Stimulated activated CD8-positive, alpha-beta memory T cell treated with anti-CD3 and anti-CD28 coated beads, Interleukin-15, amount 100 ng/mL, for 24 hours (primary cell): ENCODE measurements at places on chromosomes 2 and 18.
A peak's percentile ranks its signal among the peaks of the same experiment; 100 is the strongest.

DNA sequence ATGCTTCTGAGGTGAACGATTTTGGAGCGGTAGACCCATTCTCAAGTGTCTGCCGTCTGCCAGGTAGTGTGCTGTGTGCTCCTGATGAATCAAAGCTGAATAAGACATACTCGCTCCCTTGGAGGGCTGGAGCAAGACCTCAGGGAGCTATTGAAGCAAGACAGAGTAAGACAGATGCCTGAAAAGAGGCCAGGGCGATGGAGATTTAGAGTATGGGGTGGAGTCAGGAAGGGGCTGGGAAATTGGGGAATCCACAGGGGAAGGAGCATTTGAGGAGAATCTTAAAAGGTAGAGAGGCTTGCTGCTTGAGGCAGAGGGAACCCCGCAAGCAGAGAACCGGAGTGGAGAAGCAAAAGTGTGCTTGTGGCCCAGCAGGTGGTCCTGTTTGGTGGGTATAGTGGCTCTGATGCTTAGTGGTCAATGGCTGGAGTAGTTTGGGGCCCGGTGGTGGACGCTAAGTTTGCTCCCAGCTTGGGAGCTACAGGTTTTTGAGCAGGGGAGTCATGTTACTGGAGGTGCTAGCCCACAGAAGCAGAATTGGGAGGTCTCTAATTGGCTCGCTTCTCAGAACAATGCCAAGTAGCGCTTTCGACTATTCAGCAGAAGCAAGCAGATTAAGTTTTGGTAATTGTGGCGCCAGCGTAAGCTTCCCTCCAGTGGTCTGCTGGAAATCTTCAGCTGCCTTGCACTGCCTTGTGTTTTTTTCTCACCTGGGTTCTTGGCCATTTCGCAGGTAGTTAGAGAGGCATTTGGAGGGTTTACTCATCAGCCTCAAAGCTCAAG lies 2.0 kb downstream of the CNNM4 start:
- DNase-seq, result no peak

GRCh38 chr2:236052926-236053821 lies 115.0 kb downstream of the GBX2 start:
- no peak for DNase-seq

DNA sequence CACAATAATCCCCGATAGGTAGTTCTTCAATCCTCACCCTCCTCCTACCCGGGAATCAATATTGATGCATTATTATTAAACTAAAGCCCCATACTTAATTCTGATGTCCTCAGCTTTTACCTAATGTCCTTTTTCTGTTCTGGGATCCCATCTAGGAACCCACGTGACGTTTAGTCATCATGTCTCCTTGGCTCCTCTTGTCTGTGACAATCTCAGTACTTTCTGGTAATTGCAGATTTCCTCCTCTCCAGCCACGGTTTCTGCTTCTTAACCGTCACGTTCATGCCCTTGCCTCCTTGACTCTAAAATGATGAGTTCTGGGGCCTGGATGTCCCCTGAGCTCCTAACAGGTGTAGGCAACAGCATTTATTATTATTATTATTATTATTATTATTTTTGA lies 2.9 kb upstream of the DGKD start:
- no peak for DNase-seq

DNA sequence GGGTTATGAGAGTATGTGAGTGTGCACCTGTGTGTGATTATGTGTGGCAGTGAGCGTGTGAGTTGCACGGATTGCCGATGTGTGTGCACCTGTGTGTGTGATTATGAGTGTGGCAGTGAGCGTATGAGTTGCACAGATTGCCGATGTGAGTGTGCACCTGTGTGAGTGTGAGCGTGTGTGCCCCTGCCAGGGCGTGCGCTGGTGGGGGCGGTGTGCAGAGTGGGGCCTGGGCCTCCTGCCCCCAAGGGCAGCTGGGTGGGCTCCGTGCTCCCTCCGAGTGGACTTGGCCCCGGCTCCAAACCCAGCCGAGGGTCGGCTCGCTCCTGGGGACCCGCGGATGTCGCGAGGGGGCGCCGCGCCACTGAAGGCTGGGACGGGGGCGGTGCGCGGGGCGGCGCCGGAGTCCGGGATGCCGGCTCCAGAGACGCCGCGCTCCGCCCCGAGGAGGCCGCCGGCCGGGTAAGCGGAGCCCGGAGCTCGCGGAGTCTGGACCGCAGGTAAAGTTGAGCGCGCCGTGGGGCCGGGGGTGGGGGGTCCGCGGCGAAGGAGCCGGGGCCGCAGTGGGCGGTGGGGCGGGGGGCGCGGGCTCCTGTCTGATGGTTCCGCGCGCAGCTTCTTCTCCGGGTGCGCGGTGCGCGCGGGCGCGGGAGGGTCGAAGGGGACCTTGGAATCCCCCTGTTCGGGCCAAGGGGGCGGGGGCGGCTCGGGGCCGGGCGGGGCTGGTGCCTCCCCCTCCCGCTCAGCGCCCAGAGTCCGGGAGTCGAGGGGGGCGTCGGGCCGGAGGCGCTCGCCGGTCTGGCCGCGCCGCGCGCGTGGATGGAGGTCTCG lies at the start of gene KCNG2:
KCNG2 (plus strand) TSS at position 421 of the 828 bp plus-strand sequence. CDS start 65,730 bp downstream, outside the sequence.
- no peak for DNase-seq

DNA sequence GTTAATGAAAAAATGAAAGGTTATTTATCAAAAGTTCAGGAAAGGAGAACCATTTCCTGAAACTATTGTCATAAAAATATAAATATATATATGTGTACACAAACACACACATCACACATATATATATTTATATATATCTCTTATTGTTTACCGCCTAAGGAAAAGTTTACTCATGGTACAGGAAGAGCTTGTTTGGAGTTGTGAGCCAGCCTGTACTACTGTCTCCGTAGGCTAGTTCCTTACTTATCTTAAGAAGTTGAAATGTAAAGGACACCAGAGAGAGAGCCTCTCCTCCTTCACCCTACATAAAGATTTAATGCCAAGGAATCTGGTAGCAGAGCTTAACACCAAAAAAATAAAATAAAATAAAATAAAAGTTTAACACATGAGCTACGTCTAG lies 19.6 kb downstream of the DSC1 start:
- no peak for DNase-seq

DNA sequence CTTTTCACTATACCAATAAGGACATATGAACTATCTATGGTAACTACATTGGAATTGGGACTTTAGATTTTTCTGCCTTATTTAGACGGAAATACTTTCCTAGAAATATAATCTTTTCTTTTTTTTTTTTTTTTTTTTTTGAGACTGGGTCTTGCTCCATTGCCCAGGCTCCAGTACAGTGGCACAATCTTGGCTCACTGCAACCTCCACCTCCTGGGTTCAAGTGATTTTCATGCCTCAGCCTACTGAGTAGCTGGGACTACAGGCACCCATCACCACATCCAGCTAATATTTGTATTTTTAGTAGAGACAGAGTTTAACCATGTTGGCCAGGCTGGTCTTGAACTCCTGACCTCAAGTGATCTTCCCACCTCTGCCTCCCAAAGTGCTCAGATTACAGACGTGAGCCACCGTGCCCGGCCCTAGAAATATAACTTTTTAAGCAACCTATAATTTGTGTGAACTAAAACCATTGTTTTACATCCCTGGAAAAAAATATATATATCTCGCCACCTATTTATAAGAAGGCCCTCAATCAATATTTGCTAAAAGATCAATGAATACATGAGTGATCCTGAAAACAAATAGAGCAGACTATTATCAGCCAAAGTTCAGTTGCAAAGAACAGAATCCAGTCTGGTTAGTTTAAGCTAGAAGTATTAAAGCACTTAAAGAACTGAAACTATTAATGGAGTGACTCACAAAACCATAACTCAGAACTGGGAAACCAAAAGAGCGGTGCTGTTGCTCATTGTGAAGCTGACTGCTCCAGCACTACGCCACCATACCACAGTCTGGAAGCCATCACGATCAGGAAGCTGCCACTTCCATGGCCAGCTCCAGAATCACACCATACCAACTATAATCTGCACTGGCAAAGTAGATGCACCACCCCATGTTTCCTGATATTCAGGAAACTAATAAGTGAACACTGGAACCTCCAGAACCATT lies 8.4 kb upstream of the HNRNPLL start:
- no peak for DNase-seq

- peak; percentile 31 for DNase-seq
Measured at GRCh38 chr2:118309946-118310680, 221.8 kb downstream of the INSIG2 start.

DNA sequence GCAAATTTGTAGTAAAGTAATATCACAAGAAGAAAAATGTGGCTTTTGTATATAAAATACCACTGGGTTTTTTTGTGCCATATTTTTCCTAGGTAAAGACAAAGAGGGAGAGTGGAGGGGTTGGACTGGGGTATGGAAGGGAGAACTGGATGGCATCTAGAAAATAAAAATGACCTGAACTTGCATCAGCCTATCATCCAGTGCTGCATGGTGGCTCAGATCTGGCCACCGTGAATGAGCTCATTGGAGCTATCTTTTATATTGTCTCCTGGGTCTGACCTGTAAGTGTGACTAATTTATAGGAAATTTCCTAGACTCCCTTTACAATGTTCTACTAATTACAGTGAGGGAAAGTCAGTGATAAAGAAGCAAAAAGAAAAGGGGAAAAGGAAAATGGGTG lies 369.0 kb downstream of the TMEM182 start:
- no peak for DNase-seq

DNA sequence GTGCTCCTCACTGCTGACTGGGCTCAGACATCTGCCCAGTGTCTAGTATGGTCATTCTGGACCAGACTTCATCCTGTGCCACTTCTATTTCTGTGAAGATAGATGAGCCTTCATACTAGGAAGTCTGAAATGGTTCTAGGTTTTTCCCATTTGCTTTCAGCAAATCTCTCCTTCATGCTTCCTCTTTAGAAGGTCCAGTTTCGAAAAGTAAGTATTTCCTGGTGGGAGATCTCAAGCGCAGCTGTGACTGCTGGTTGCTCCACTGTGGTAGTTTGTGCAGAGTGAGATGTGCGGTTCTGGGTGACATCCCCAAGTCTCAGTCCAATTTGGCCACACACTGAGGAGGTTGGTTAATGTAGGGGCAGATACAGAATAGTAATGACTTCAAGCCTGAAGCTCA lies 14.4 kb downstream of the IL36B start:
- DNase-seq, result no peak

GRCh38 chr2:217363470-217363869 lies 503.6 kb upstream of the TNP1 start:
- no peak for DNase-seq

- DNase-seq, result no peak
Measured at GRCh38 chr2:189096769-189097447, 82.7 kb downstream of the COL5A2 start.

DNA sequence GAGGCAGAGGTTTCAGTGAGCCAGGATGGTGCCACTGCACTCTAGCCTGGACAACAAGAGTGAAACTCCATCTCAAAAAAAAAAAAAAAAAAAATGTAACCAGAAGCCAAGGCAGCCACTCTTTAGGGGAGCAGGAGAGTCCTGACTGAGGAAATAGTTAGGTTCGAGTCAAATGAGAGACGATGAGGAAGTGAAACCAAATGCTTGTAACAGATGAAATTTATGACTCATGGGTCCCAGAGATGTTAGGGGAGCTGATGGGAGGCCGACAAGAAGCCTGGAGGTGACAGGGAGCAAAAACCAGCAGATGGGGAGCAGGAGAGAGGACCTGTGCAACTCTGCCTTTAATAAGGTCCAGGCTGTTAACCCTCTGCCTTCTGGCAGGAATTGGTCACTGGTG lies 756.1 kb upstream of the DDX18 start:
- DNase-seq, result no peak

DNA sequence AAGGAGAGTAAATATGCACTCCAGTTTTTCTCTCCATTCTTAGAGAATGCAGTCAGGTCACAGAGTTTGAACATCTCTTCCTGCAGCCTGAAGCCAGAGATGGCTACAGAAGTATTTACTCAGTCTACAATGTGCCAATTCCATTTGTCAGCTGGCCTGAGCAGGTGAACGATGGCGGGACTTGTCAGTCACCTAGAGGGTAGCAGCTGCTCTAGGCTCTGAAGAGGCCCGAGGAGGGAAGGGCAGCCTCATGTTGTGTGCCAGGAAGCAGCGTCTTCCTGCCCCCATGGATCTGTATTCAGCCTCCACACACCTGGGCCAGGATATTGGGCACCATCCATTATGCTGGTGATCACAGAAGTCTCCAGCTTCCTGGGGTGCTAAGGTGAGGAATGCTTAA lies 316.7 kb upstream of the CHAC2 start:
- no peak for DNase-seq

DNA sequence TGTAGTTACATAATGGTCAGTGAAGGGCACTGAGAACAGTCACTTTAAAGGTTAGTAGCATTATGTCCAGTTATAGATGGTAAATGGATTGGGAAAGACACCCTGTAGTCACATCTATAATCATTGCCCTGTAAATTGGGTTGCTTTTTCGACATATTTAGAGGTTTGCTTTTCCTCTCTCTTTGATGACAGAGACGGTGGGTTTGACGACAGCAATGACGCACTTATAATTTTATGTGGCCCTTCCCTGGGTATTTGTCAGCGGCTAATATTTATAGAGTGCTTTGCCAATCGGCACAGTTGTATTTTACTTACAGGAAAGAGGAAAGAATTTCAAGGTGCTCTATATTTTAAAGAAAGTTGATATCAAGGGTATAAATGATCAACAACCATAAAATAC lies 2.8 kb downstream of the CPS1 start:
- DNase-seq, result no peak

DNA sequence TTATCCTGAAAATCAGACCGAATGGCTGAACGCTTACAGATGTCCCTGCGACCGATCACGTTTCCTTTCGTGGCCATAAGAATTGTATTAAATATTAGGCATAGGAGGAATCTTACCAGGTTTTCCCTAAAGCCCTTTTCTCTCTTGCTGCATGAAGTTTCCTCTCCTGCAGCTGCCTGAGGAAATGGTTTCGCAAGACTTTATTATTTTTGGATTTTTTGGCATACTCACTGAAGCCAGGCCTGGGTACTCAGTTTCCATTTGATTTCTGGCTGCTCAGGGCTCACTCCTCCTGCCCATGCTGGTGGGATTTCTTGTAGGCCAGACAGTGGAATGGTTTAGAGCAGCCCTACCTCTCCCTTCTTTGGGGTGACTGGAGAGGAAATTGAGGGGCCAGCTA lies 114.0 kb downstream of the KLHL29 start:
- DNase-seq, result no peak

GRCh38 chr2:96906729-96907114 lies 36.8 kb upstream of the SEMA4C start:
- no peak for DNase-seq

- no peak for DNase-seq
Measured at GRCh38 chr2:208280933-208281332, 14.9 kb downstream of the PIKFYVE start.

- no peak for DNase-seq
Measured at GRCh38 chr18:60146220-60146960, 226.2 kb downstream of the MC4R start.

GRCh38 chr18:52060607-52061304 lies 279.2 kb upstream of the DCC start:
- DNase-seq, result no peak

DNA sequence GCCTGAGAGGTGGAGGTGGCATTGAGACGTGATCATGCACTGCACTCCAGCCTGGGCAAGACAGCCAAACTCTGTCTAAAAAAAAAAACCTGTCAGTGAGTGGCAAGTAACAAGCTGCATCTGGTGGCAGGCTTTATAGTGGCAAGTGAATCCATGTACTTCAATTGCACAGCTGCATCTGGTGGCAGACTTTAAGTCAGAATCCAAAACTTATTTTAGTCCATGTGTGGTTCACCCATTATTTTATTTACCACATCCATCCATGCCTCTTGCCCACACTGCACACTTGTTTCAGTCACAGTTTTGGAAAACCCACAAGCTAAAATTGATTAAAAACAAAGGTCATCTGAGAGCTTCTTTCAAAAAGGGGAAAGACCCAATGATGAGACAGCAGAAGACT lies 1636.4 kb upstream of the NXPH2 start:
- DNase-seq, result no peak

- no peak for DNase-seq
Measured at GRCh38 chr2:10400978-10401951, 46.9 kb downstream of the ODC1 start.

GRCh38 chr2:180222644-180223043 lies 215.5 kb upstream of the CWC22 start:
- DNase-seq, result no peak
